ENCODE measurements at places on chromosomes 16 and 17.

GRCh38 chr17:45001310-45001709 lies 33.2 kb upstream of the C1QL1 start:
- H3K27ac ChIP-seq = no peak overlapping the region
- no peaks in the 10 kb centered on the region for H3K4me1 ChIP-seq
- H3K27me3 ChIP-seq = peaks cover 22% of the 10 kb centered on the region
- H3K4me3 ChIP-seq = no peak overlapping the region
- no peak for DNase-seq
- H3K36me3 ChIP-seq = no peaks in the 10 kb centered on the region

- H3K4me1 ChIP-seq = no peaks in the 10 kb centered on the region
- DNase-seq = no peak
- H3K27me3 ChIP-seq = no peaks in the 10 kb centered on the region
- H3K27ac ChIP-seq = no peak overlapping the region
- no peaks in the 10 kb centered on the region for H3K36me3 ChIP-seq
These were observed 1.9 kb downstream of the KRTAP4-11 start for GRCh38 chr17:41116297-41116696.

DNA sequence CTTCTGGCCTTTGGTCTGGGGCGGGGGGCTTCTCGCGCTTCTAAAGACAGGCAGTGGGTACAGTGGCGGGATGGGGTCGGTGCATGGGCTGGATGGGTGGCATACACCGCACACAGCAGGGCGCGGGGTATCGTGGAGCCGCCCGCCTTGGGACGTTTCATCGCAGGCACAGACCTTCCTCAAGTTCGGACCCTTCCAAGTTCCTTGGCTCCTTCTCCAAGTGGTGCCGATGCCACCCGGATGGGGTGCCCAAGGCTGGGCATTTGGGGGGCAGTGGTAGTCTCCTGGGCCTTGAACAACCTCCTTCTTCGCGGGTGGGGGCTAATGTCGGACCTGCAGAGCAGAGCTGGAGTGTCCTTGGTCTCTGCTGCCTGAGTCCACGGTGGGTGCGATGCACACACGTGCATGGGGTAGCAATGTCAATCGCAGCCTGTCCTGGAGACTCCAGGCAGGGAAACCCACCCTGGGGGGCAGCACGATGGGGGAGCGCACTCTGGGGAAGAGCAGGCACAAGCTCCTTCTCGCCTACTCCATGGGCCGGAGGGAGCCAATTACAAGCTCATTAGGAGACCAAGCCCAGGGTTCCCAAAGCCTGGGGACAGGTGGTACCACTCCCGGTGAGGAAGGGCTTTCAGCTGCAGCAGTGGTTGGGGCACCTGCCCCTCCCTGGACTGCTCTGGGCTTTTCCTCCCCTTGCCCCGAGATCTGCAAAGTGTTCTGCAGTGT lies 686 bp upstream of the MTSS2 start:
- H3K27me3 ChIP-seq = peaks cover 25% of the 10 kb centered on the region
- H3K27ac ChIP-seq = no peak overlapping the region
- H3K4me1 ChIP-seq = no peaks in the 10 kb centered on the region
- H3K36me3 ChIP-seq = no peaks in the 10 kb centered on the region
- no peak overlapping the region for H3K4me3 ChIP-seq

DNA sequence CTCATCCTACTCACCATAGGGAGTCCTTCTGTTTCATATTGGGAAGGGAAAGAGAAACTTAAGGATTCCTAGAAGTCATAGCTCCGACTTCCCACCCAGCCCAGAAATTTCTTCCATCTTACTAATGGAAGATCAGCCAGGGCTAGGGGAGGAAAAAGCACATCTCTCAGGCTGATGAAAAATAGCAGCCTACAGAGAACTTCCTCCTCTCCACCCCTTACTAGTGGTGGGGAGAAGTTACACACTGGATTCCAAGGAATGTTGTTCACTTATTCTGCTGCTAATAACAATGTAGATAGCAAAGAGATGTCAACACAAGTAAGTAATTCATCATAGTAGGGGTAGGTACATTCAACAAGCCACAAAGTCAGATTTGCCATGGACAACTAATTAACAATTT lies 94.4 kb downstream of the SPACA3 start:
- H3K27ac ChIP-seq = no peak overlapping the region
- no peak for DNase-seq
- no peaks in the 10 kb centered on the region for H3K4me1 ChIP-seq
- H3K36me3 ChIP-seq = no peaks in the 10 kb centered on the region
- H3K27me3 ChIP-seq = peaks cover 3% of the 10 kb centered on the region
- no peak overlapping the region for H3K4me3 ChIP-seq

- H3K4me3 ChIP-seq = no peak overlapping the region
- no peaks in the 10 kb centered on the region for H3K27me3 ChIP-seq
- H3K27ac ChIP-seq = no peak overlapping the region
- H3K36me3 ChIP-seq = no peaks in the 10 kb centered on the region
- DNase-seq = no peak
- H3K4me1 ChIP-seq = peaks cover 6% of the 10 kb centered on the region
These were observed 3.0 kb upstream of the CDH15 start for GRCh38 chr16:89168381-89169189.

DNA sequence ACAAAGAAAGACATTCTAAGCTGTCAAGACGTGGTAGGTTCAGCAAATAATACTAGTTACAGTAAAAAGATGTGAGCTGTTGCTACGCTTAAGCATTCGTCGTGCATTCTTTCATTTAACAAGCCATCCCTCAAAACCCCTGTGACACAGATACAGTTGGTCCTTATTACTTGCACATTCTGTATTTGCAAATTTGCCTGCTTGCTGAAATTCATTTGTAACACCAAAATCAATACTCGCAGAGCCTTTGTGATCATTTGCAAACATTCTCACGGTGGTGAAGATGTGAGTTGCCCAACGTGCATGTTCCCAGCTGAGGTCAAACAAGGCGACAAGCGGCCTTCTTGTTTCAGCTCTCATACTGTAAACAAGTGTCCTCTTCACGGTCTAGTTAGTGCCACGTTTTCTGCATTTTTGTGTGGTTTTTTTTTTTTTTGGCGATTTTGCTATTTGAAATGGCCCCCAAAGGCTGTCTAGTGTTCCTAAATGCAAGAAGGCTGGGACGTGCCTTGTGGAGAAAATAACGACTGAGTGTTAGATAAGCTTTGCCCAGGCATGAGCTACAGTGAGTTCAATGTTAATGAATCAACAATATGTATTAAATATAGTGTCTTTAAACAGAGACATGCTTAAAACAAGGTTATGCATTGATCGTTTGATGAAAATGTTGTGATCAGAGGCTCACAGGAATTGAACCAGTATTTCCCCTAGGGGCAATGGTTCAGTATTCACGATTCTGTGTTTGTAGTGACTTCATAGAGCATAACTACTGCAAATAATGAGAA lies 84.1 kb downstream of the RAB11FIP4 start:
- no peak for DNase-seq
- no peak overlapping the region for H3K27ac ChIP-seq
- no peaks in the 10 kb centered on the region for H3K4me1 ChIP-seq
- H3K27me3 ChIP-seq = no peaks in the 10 kb centered on the region
- H3K36me3 ChIP-seq = no peaks in the 10 kb centered on the region

GRCh38 chr17:50165867-50166517 lies at the start of gene SGCA:
SGCA (plus strand) TSS chr17:50166005; CDS start chr17:50166041, 36 bp downstream.
- no peak within 1 kb of the TSS for H3K27ac ChIP-seq
- no peak for DNase-seq
- H3K4me1 ChIP-seq = peaks cover 37% of the 10 kb centered on the region

GRCh38 chr17:36592716-36593321 lies 1.1 kb downstream of the DHRS11 start:
- no peak for DNase-seq
- peaks cover 28% of the 10 kb centered on the region for H3K4me1 ChIP-seq
- peaks cover 15% of the 10 kb centered on the region for H3K36me3 ChIP-seq
- no peak overlapping the region for H3K27ac ChIP-seq
- H3K4me3 ChIP-seq = peak overlapping the region; percentile 77

DNA sequence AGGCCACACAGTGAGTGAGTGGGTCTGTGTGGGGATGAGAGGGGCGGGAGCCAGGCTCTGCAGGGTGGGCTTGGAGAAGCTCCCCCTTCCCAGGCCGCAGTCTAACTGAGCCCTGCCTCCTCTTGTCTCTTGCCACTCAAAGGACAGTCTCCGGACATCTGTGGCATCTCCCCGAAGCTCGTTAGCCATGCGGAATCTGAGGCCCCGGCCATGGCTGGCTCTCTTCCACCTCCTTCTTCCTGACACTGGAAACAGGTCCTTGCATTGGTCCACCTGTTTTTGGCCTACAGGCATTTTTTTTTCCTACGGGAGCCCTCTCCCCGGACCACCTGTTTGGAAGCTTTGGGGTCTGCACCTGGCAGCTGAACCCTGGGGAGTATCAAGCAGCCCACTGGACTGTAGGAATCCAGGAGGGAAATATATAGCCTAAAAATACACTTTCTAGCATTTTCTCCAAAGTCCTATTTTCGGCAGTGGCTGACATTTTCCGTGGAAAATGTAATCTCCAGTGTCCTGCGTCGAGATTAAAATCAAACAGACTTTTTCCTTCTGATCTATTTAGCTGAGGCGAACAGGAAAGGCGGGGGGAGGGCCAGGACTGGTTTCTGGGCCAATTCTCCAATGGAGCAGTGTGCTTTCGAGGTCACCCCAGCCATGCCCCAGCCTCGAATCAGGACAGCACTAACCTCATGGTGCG lies 9.1 kb downstream of the ATP2A3 start:
- peaks cover 12% of the 10 kb centered on the region for H3K36me3 ChIP-seq
- no peak for DNase-seq
- no peak overlapping the region for H3K4me3 ChIP-seq
- H3K27me3 ChIP-seq = no peaks in the 10 kb centered on the region

DNA sequence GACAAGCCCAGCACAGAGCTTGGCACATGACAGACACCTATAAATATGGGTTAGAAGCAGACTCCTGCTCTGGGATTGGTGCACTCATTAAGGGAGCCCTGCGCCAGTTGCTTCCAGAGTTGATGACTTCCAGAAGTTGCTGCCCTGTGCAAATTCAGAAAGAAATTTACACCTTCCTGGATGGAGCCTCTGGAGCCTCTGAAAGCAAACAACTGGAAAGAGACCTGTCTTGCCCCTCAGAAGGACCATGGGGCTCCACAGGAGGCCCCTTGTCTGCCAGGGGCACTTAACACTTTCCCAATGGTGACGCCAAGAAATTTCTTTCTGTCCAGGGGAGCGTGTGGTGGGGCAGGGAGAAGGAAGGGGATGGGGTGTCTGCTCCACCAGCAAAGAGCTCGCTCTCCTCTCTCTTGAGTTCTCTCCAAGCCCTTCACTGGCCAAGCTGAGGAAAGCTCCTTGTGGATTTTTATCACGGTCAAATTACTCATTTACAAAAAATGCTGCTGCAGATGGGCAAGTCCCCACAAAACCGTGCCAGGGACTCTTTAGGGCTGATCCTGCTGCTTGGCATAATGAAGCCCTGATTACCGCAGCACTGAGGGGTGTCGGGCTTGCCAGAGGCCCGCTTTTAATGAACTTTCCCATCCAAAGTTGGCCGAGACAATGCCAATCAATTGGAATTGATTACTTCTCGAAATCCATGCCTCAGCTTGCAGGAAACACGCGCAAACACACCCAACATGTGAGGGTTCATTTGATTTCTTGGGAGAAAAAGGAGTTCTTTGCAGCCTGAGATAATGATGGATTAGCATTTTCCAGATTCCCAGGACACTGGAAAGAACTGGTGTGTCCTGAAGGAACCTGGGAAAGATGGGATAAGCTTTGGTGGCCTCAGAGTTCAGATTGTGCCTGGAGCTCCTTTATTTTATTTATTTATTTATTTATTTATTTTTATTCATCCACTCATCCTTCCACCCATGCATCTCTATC lies 583.6 kb upstream of the CDH5 start:
- H3K4me3 ChIP-seq = no peak overlapping the region
- H3K27ac ChIP-seq = no peak overlapping the region
- H3K4me1 ChIP-seq = no peaks in the 10 kb centered on the region
- DNase-seq = no peak
- no peaks in the 10 kb centered on the region for H3K27me3 ChIP-seq

DNA sequence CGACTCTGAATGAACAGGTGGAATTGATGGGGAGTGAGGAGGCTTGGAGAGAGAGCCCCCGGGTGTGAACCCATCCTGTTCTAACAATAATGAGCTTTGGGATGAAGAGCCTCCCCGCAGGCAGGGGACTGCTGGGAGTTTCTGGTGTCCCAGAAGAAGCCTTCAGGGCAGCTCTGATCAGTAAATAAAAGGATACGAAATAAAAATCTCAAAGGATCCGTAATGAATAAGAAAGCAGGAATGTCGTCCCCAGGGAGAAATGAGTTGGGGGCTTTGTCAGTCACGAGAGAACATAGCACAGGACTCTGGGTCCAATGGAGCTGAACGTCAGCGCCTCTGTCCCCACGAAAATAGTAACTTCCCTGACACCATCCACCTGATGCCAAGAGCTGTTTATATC lies 113.4 kb downstream of the PITPNC1 start:
- H3K4me3 ChIP-seq = no peak overlapping the region
- H3K36me3 ChIP-seq = peaks cover 15% of the 10 kb centered on the region
- H3K27me3 ChIP-seq = no peaks in the 10 kb centered on the region
- peaks cover 18% of the 10 kb centered on the region for H3K4me1 ChIP-seq
- DNase-seq = no peak
- H3K27ac ChIP-seq = no peak overlapping the region

- no peaks in the 10 kb centered on the region for H3K27me3 ChIP-seq
- H3K27ac ChIP-seq = no peak overlapping the region
- DNase-seq = no peak
- no peaks in the 10 kb centered on the region for H3K4me1 ChIP-seq
- no peak overlapping the region for H3K4me3 ChIP-seq
These were observed 621.7 kb upstream of the CDH11 start for GRCh38 chr16:65743558-65743957.

DNA sequence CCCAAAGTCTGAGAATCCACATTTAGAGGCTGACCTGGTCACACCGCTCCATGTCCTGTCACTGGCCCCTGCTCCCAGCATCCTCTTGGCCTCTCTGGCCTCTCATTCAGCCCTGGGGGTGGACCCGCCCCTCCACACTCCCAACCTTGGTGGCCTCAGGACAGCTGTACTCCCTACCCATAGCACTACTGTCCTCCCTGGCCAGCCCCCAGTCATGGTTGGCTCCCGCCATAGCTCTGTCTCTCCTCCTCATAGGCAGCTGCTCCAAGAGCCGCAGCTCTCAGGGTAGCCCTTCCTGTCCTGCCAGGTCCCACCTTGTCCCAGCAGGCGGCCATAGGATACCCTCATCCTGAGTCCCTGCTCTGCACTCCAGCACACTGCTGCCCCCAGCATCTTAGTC lies 38.0 kb upstream of the PHB1 start:
- DNase-seq = no peak
- H3K27ac ChIP-seq = no peak overlapping the region
- no peaks in the 10 kb centered on the region for H3K4me1 ChIP-seq
- H3K4me3 ChIP-seq = no peak overlapping the region
- peaks cover 25% of the 10 kb centered on the region for H3K27me3 ChIP-seq

GRCh38 chr16:73739049-73739769 lies 557.4 kb upstream of the PSMD7 start:
- H3K27ac ChIP-seq = no peak overlapping the region
- no peaks in the 10 kb centered on the region for H3K36me3 ChIP-seq
- H3K4me3 ChIP-seq = no peak overlapping the region

- H3K4me3 ChIP-seq = peak overlapping the region; percentile 98
- peak overlapping the region; percentile 99 for H3K27ac ChIP-seq
- DNase-seq = no peak
- H3K27me3 ChIP-seq = no peaks in the 10 kb centered on the region
- peaks cover 62% of the 10 kb centered on the region for H3K4me1 ChIP-seq
These were observed 2.1 kb downstream of the ARRB2 start for GRCh38 chr17:4712526-4712925.

- no peak overlapping the region for H3K4me3 ChIP-seq
- peak; percentile 6 for DNase-seq
- H3K4me1 ChIP-seq = peaks cover 29% of the 10 kb centered on the region
- H3K36me3 ChIP-seq = peaks cover 7% of the 10 kb centered on the region
These were observed 2.5 kb upstream of the STARD3 start for GRCh38 chr17:39634384-39634871.

Data from activated T-helper 1 cell treated with anti-CD3 and anti-CD28 coated beads, Interleukin-12 subunit alpha, Interleukin-12 subunit beta, Interleukin-2, Interleukin-4 antibody, amounts not matched to agents 30 ng/mL and 10 ng/mL and 1 ng/mL, durations not matched to agents 14 hours and 24 hours and 36 hours (primary cell).